ENCODE measurements at places on chromosomes 16 and 17. TPM values are rescaled to one million over a fixed set of nuclear protein-coding genes. Genes with fewer than 3 reads are reported as not detected.

GRCh38 chr17:66507103-66507923 lies 204.9 kb downstream of the PRKCA start:
- no peak for DNase-seq

GRCh38 chr17:75617675-75618074 lies 15.6 kb upstream of the SMIM5 start:
- DNase-seq: no peak

- no peak for DNase-seq
Measured at GRCh38 chr16:56999409-57000270, 10.3 kb downstream of the NLRC5 start.

DNA sequence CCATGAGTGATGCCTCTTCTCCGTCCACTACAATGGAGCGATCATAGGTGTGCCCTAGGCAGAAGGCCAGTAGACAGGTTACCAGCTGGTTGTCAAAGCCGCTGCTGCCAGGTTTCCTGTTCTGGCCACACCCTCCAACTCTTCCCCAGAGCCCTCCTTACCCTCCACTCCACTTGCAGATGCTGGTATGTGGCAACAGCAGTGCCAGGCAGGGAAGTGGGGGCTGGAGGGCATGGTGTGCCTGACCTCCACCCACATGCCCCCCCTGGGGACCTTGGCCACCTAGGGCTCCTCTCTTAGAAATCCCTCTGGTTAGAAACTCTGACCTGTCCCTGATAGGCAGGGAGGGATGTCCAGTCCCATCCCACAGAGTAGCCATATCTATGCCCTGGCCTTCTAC lies 1.5 kb downstream of the RRAD start:
- DNase-seq: no peak

GRCh38 chr17:66399441-66399840 lies 97.0 kb downstream of the PRKCA start:
- no peak for DNase-seq

DNA sequence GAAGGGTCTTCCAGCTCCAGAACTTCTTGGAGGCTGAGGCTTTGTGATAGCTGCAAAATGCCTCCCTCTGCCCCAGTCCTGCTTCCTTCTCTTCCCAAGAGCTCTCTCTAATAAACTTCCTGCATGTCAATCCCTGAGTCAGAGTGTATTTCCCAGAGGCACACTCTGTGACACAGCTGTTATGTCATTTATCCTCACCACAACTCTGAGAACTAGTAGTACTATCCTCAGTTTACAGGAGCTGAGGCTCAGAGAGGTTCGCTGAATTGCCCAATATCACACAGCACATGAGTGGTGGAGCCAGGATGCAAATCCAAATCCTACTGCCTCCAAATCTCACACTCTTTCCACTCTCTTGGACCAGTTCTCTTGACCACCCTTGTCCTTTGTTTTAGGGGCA lies 20.0 kb downstream of the UNC45B start:
- no peak for DNase-seq

GRCh38 chr17:28541439-28541838 lies 11.0 kb downstream of the UNC119 start:
- no peak for DNase-seq

Gene KIF2B
- total RNA-seq: not detected

GRCh38 chr17:35728551-35728950 lies 2.9 kb upstream of the RASL10B start:
- DNase-seq: no peak

Gene ZCCHC14
- 45.4 TPM for total RNA-seq

- no peak for DNase-seq
Measured at GRCh38 chr17:56762988-56763387, 70.7 kb downstream of the C17orf67 start.

Gene KRTAP4-3
- total RNA-seq: not detected

Gene C17orf107
- 2.1 TPM for total RNA-seq

DNA sequence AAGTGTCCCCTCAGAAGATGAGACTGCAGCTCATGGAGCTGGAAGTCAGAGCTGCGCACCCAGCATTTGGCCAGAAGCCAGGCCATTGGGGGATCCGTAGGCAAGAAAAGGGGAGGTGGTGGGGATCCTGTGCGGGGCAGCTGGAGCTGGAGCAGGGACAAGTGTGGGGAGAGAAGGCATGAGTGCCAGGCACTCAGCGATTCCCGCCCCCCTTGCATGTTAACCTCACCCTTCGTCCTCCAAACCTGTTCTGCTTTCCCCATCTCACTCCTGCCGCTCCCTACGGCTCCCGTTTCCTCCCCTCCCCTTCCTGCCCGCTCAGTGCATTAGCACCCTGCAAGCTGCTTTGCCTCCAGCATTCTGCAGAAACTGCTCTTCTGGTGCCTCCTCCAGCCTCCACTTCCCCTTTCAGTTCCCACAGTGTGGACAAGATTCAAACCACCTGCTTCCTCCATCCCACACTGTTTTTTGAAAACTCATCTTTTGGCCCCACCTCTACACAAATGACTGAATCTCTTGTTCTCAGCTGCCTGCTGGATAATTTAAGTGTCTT lies 5.6 kb downstream of the ALOX15 start:
- DNase-seq: no peak

DNA sequence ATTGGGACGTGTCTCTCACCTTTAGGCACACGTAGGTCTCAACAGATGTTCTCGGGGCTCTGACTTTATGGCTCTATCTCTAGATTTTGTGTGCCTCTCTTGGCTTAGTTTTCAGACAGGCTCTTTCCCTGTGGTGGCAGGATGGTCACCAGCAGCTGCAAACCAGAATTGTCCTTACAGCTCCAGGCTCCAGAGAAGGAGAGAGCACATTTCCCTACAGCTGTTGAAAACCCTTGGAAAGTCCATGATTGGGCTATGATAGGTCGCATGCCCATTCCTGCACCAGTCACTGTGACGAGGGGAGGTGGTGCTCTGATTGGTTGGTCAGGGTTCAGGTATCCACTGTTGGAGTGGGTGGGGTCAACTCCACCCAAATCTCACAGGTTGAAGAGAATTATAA lies 41.5 kb downstream of the SHISA9 start:
- no peak for DNase-seq

- DNase-seq: no peak
Measured at GRCh38 chr16:53034306-53034705, 18.4 kb downstream of the CHD9NB start.

DNA sequence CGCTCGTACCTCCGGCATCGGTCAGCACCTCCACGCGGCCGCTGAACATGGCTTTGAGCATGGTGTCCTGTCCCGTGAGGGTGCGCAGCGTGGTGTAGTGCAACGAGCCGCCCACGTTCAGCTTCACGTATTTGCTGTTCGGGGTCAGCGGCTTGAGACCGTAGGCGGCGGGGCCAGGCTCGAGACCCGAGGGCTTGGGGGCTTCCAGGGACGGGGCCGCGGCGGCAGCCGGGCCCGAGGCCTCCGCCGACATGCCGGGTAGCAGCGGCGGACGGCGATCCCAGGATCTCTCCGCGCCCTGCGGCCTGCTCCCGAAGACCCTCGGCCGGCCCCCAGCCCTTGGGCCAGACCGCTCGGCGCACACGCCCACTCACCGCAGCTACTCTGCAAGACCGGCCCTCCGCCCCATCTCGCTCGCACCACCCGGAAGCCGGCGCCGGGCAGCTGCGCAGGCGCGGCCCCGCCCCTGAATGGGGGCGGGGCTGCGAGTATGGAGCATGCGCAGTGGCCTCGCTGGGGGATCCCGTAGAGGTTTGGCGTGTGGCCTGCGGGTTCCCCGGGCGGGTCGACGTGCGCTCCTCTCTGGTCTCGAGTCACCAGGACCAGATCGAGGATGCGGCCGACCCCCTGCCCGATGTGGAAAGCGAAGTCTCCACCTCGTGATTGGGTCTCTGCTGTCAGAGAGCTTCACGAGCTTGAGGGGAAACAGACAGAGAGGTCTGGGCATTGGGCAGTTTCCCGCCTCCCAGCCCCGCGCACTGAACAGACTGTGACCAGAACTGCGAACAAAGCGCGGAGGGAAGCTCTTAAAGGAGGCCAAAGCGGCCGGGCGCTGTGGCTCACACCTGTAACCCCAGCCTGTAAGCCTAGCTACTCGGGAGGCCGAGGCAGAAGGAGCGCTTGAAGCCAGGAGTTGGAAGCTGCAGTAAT lies at the start of gene KCTD13:
TSS of gene KCTD13 (minus strand) at position 446 of the 930 bp plus-strand sequence. CDS start at position 253, 193 bp downstream.
- peak; percentile 94 for DNase-seq

Gene FOXJ1
- total RNA-seq: 0.15 TPM

DNA sequence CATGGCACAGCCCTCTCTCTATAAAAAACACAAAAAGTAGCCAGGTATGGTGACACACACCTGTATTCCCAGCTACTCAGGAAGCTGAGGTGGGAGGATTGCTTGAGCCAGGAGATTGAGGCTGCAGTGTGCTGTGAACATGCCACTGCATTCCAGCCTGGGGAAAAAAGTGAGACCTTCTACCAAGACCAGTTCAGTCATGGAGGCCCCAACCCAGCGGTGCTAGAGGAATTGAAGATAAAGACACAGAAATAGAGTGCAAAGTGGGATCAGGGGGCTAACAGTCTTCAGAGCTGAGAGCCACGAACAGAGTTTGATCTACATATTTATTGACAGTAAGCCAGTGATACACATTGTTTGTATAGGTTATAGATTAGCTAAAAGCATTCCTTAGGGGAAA lies 15.6 kb upstream of the CCL8 start:
- no peak for DNase-seq

- DNase-seq: peak; percentile 69
Measured at GRCh38 chr16:85613604-85614337, 649 bp downstream of the GSE1 start.

DNA sequence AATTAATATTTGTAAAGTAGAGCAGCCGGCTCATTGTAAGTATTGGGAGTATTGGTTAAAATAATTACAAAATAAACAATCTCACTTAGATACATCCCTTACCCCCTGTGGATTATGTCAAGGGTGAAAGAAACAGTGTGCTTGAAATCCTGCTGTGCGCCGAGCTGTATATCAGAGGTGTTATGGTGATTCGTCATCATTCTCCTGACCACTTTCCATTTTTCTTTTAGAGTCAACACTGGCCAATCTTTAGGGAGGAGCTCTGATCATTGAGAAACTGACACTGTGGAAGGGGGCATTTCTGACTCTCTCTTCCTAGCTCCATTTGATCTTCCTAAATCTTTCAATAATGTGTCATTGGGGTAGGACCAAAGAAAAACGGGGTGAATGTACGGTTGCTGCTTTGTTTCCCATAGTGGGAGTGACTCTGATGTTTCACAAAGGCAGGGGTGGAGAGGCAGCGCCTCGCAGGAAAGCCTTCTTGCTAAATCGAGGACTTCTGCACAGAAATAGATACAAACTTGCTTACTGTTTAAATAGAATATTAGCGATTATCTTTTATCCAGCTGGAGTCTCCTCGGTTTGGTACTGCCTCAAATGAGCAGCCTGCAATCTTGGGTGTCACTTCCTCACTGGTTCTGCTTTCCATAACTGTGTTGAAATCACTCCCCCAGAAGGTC lies 123.4 kb downstream of the PRKCB start:
- no peak for DNase-seq

Data from Calu3 (cell line).